ENCODE measurements at places on chromosomes 1 and 21.

- DNase-seq: no peak
Measured at GRCh38 chr1:17957588-17958267, 149.9 kb upstream of the IGSF21 start.

- DNase-seq: no peak
Measured at GRCh38 chr1:30159015-30159414, 564.4 kb downstream of the MATN1 start.

DNA sequence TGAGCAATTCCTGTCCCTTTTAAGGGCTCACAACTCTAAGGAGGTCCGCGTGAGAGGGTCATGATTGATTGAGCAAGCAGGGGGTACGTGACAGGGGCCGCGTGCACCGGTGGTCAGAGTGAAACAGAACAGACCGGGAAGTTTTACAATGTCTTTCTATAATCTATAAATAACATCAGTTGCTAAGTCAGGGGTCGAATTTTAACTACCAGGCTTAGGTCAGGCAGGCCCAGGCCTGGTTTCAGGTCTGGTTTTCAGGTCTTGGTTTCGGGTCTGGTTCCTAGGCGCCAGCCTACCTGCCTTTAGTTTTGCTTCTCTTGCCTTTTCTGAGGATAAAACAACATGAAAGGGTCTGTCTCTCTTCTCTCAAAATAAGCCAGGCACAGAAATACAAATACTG, 476.0 kb upstream of the CAMK1G start:
- no peak for DNase-seq

DNA sequence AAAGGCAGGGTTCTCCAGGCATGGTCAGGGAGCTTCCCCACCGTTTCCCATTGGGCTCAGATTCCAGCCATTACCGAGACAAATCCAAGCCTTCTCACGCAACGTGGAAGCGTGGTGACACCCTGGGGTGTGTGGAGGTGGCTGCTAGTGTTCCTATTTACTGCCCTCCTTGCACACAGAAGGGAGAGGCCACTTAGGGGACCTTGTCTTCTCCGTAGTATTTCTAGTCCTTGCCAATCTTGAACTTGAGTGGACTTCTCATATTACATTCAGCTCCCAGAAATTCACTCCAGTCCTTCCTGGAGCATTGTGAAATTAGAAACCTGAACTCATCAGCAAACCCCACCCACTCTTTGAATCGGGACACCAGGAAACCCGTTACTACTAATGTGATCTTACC, 131.6 kb downstream of the AJAP1 start:
- DNase-seq: no peak

GRCh38 chr1:16018308-16018707, 465 bp upstream of the HSPB7 start:
- no peak for DNase-seq

GRCh38 chr1:55650444-55650843, 435.3 kb upstream of the USP24 start:
- no peak for DNase-seq

- DNase-seq: no peak
Measured at GRCh38 chr1:117540532-117540931, 65.3 kb upstream of the TENT5C start.
